ENCODE measurements at places on chromosomes 16 and 17. TPM values are rescaled to one million over a fixed set of nuclear protein-coding genes. Genes with fewer than 3 reads are reported as not detected.

Gene CD300E
- total RNA-seq, result not detected

Gene TLCD3B
- 1.4 TPM for total RNA-seq

Gene NAT9
- 40.9 TPM for total RNA-seq

Gene ZFP90
- total RNA-seq, result 30.8 TPM

Gene NT5C3B
- total RNA-seq, result 24.9 TPM

Gene SPN
- total RNA-seq, result 381 TPM

Gene LGALS9C
- 0.64 TPM for total RNA-seq

Gene KRT16
- total RNA-seq, result not detected

Gene GDPD3
- total RNA-seq, result 7.6 TPM

Gene KREMEN2
- total RNA-seq, result not detected

Gene CEP95
- 48.3 TPM for total RNA-seq

Gene PRSS21
- total RNA-seq, result 6.5 TPM

Gene TNFRSF17
- total RNA-seq, result not detected
